Stimulated activated CD4-positive, alpha-beta T cell treated with anti-CD3 and anti-CD28 coated beads, Interleukin-15, amount 100 ng/mL, for 1 hour (primary cell): ENCODE measurements at places on chromosomes 7 and 10.

GRCh38 chr7:39535720-39536119, 30.5 kb upstream of the YAE1 start:
- no peak for DNase-seq

DNA sequence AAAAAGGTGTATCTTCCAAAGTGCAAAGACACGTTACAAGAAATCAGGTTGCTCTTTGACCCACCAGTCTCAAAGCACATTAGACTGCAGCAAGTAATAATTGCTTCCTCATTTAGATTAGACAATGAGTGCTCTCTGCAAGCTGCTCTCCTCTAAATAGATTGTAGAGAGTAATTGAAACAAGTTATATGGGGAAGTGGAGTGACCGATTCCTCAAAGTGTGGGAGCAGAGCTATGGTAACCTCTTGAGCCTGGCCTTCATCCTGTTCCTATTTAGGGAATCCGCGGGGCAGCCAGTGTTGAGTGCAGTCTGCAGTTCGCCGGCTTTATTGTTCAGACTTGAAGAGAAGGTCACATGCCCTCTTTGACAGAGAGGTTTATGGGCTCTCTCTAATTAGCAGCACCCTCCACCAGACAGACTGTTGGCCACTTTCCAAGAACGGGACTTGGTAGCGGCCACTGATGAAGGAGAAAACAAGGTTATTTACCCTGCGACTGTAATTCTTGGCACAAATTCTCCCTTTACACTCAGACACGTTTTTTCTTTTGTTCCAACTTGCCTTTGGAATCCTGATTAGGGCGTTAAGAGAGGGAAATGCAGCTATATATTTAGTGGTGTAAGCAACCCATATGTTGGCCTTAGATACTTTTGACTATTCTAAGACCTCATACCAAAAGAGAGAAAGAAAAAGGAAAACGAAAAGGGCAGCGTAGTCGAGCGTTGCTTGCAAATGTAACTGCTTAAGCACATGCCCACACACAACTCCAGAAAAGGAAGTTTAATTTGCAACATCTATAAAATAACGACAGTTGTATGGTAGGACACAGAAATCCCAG, 107.5 kb downstream of the REEP3 start:
- DNase-seq: no peak

GRCh38 chr10:116850058-116850611, 836 bp downstream of the ENO4 start:
- no peak for DNase-seq

GRCh38 chr7:94231305-94231704, 163.4 kb upstream of the COL1A2 start:
- no peak for DNase-seq

GRCh38 chr7:142571581-142571980, 177.7 kb upstream of the PRSS1 start:
- no peak for DNase-seq

- no peak for DNase-seq
Measured at GRCh38 chr7:45973725-45974532, 52.9 kb upstream of the IGFBP3 start.

DNA sequence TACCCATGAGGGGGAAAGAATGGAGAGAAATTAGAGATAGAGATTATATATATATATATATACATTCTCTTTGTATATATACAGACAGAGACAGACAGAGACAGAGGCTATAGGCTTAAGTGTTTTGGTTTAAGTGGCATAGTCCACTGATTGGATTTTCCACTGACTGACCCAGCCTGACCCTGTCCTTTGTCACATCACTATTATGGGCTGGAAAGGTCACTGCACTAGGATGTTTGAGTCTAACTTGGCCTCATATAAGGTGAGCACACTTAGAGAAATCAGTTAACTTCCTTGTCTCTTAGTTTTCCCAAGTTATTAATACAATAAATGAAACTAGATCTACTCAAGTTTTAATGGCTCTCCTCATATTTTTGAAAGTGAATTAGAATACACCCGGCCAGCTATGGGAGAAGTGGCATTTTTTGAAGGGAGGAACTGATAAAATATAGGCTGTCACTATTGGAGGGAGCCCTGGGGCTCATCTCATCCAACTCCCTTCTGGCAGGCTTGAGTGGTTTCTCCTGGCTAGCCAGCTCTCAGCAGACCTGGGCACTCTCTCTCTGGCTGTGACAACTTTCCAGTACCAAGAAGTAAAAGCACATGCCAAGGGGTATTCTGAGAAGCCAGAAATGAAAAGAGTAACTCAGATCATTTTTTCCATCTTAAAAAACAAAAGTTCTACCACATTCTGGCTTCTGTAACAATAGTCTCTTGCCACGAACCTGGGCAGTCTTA, 455.6 kb upstream of the ANKRD30A start:
- no peak for DNase-seq

- no peak for DNase-seq
Measured at GRCh38 chr10:11838298-11838852, 15.2 kb downstream of the PROSER2 start.

GRCh38 chr7:133367561-133367960, 114.7 kb downstream of the EXOC4 start:
- no peak for DNase-seq

DNA sequence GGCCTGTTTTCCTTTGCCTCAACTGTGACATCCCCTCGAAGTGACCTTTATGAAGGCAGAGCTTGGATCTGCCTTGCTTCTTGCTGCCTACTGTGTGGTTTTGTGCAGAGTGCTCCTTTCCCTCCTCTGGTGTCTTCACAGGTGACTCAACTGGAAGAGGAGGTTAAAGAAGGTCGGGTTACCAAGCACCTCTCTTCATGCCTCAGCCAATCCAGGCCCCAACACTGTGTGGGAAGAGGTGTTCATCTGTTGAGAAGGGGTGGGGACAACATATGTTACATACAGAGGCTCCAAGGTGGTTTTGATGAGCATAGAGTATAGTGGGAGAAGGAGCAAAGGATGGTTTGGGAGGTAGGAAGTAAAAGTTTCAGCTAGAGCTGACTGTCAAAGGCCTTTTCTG, 155.7 kb downstream of the AUTS2 start:
- DNase-seq: no peak

DNA sequence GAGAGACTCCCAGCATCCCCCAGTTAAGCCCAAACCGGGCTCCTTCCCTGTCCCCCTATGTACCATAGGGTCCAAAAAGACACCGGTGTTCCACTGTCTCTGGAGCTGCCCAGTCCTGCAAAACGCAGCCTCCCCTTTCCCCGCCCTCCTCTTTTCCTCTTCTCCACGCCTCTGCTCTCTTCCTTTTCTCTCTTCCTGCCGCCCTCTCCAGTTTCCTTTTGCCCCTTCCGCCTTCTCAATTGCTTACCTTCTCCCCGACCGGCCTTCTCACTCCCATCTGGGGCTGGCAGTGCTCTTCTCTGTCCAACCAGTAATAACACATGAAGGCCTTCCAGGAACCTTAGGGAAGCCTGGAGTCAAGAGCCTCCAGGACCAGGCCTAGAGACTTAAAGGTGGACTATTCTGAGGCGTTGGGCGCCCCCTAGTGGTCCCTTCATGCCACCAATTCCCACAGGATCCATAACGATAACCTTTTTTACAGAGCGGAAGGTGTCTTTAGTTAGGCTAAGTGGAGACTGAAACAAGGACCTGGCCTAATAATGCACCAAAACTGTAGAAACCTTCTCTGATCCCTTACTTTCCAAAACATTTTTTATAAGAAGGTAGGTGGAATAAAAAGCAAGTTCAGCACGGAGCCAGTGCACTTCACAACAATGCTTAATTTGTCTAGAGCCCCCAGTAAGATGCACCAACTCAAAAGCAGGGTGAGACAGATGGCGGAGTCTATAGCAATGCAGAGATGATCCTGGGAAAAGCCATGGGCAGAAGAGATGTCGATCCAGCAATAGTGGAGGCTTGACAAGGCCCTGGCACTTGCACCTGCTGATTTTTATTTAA, 27.2 kb upstream of the MSRB2 start:
- DNase-seq: peak; percentile 29

- DNase-seq: no peak
Measured at GRCh38 chr7:26688936-26689506, 175.4 kb downstream of the SKAP2 start.

DNA sequence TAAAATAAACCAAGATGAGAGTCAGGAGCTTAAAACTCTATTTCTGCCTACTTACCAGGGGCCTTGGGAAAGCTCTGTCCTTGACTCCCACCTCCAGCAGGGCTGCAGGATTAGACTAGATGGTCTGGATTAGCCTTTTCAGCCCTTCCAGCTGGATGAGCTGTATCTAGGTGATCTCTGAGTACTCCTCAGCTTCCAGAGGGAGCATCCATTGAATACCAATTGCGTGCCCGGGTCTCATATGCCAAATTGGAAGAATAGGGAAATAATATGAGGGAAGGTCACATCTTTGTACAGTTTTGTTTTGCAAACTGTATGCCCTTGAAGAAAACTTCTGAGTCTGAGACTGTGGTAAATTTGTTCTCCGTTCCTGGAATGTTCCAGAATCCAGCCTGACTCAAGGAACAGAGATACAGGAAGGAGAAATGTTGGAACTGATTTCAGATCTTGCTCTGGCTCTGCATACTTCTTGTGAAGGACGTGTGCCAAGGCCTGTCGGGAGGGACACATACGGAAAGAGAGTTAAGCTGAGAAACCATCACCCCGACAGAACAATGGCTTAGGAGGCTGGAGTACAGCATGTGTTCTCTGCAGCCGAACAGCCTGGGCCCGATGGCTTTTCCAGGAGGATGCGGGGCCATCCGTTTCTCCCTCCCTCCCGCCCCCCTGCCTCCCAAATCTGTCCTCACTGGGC, 44.9 kb downstream of the MINDY4 start:
- DNase-seq: no peak

DNA sequence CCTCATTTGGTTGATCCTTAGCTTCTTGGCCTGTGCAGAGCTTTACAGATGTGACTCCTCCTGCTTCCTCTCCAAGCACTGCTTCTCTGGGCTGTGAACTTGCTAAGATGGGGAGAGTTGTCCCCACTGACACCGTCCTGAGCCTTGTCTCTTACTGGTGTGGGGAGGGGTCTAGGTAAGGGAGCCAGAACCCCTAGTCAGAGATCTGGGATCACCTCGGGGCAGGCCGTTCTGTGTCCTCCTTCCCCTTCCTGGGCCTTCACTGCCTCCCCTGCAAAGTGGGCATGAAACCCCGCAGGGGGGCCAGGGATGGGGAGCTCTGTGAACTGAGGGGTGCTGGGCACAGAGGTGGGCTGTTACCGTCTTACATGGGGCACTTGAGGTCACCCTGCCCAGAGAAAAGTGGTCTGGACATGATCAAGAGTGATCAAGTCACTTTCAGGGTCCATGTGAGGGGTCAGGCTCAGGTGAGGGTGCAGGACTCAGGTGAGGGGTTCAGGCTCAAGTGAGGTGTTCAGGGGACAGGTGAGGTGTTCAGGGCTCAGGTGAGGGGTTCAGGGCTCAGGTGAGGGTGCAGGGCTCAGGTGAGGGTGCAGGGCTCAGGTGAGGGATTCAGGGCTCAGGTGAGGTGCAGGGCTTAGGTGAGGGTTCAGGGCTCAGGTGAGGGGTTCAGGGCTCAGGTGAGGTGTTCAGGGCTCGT, 86.2 kb downstream of the ADCY1 start:
- DNase-seq: no peak

DNA sequence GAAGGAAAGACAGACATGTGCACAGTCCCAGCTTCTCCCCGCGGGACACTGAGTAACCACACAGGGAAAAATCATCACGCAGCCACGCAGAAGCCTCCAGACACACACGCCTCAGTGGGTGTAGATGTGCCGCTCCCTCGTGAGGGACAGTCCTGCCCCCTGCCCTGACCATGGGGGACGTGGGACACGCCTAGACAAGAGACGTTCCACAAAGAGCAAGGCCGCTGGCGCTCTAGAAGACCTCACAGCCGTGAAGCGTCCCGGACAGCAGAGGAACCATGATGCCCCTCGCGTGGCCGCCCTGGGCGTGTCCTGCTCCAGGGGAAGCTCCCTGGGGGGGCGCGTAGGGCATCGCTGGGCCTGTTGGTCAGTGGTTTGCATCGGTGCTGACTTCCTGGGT, 210.8 kb downstream of the DNAJB6 start:
- no peak for DNase-seq

GRCh38 chr10:125016611-125017202, 74.8 kb downstream of the ZRANB1 start:
- DNase-seq: no peak

DNA sequence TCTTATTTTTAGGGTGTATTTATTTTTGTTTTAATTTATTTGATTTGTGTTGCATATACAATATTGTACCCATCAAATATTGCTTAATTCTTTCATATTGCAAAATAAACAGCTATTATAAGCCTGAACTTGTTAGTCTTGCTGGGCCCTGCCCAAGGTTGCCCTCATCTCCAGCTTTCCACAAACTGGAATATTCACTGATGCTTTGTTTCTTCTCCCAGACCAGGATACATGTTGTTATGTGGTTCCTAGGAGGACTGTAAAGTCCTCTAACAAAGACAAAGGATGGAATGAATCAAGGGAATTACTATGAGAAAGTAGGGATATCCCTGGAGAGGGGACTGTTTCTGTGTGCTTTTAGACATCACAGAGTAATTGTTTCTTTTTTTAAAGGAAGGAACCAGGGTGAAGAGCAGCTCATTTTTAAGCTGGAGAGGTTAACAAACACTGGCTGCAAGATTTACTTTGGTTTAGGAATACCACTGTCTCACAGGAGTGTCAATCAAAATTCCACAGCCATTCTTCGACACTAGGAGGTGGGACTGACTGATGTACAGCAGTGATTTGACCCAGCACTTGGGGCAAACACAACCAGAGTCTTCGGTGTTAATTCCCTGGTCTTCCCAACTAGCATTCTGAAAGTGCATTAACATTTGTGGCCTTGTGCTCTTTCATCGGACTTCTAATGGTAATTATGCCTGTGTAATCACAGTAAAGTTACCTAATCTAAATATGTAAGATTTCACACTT, 14.8 kb upstream of the CD36 start:
- no peak for DNase-seq

DNA sequence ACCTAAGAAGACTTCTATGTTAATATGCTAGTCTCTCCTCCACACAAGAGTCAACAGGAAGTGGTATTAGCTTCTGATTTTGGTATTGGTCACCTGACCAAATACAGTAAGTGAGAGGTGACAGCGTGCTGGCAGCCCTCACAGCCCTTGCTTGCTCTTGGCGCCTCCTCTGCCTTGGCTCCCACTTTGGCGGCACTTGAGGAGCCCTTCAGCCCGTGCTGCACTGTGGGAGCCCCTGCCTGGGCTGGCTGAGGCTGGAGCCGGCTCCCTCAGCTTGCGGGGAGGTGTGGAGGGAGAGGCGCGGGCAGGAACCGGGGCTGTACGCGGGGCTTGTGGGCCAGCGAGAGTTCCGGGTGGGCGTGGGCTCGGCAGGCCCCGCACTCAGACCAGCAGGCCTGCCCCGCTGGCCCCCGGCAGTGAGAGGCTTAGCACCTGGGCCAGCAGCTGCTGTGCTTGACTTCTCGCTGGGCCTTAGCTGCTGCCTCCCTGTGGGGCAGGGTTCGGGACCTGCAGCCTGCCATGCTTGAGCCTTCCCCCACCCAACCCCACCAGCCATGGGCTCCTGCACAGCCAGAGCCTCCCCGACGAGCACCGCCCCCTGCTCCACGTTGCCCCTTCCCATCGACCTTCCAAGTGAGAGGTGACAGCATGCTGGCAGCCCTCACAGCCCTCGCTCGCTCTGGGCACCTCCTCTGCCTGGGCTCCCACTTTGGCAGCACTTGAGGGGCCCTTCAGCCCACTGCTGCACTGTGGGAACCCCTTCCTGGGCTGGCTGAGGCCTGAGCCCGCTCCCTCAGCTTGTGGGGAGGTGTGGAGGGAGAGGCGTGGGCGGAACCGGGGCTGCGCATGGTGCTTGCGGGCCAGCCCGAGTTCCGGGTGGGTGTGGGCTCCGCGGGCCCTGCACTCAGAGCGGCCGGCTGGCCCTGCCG, 4.2 kb upstream of the ACSL5 start:
- DNase-seq: no peak
